Inflammatory macrophage treated with lipopolysaccharide for 1 hour (primary cell): ENCODE measurements at places on chromosomes 2 and 18.

DNA sequence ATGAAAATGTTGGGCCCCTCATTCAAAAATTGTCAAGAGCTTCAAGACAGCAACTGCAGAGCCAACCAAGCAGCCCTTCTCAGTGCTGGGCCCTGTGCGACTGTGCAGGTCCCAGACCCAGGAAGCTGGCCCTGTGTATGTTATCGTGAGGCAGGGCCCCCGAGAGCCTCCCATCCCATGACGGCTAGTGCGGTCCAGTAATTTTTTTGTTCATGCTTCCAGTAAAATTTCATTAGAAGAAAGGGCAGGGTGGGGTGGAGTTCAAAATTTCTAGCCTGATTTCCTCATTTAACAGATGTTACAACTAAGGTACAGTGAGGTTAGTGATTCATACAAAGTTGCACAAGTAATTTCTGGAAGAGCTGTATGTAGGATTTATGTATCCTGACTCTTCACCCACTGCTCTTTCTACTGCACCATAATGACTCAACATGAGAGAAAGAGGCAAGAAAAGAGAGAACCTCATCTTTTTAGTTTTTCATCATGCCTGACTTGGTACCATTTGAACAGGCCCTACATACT lies 105.5 kb downstream of the ZEB2 start:
- DNase-seq: peak; percentile 93

GRCh38 chr2:148167241-148167766 lies 146.4 kb downstream of the MBD5 start:
- no peak for DNase-seq

DNA sequence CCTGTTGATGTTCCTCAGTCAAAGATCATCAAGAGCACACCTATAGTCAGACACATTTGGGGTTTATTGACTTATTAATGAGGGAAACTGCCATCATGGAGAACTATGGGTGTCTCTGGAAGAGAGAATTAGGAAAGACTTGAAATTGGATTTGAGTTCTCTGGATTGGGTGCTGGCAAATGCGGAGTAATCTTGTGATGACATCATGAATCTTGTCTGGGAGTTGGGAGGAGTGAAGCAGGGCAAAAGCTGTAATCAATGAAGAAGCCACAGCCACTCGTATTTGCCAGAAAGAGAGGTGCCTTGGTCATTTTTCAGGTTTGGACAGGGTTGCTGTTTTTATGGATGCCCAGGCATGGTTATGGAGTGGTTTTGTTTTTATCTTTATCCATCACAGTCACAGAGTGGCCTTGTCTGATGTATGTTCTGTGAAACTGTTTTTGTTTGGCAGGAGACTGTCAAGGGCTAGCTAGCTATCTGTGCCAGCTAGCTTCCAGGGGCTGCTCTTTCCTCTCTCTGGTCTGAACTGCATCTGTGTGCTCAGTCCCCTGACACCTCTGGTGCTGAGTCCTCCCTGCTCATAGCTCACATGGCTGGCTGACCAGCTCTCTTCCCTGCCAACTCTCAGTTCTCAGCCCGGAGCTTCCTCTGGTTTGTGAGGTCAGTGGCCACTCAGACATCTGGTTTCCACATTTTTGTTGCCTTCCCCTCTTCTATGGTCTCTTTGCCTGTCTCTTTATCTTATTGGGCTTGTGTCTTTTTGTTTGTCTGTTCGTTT lies 193.4 kb upstream of the RMP24 start:
- DNase-seq: no peak

DNA sequence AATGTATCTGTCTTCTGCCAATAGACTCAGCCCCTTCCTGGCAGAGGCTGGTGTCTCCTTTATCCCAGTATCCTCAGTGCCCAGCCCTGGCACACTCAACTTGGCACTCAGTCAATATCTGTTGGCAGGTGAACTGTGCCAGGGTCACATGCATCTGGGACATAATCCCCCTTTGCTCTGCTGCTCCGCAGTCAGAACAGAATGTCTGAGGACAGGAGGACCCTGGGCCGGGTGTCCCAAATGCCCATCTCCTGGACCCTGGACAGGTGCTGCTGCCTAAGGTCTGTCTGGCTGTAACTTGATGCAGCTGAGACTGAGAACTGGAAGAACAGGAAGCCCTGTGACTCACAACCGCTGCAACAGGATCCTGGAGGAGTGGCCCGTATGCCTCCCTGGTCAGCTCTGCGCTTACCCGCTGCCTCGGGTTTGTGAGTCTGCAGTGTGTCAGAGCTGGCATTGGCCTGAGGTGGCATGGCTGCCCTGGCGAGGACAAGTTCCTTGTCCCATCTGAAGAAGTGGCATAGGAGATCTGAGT lies 11.4 kb downstream of the HK2 start:
- DNase-seq: peak; percentile 96

GRCh38 chr2:9050122-9050809 lies 46.8 kb upstream of the MBOAT2 start:
- no peak for DNase-seq

DNA sequence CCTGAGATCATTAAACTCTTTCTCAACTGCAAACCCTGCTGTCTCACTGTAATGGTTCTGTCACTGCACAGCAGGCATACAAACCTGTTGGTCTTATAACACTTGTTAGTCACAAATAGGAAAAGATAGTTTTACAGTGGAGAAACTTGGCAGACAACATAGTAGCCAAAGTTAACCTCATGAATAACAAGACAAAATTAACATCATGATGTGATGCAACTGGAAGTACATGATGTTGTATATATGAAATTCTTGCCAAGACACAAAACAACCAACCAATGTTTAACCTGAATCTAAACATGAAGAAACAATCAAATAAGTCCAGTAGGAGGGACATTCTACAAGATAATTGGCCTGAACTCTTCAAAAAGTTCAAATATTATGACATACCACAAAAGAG lies 189.3 kb downstream of the RNF152 start:
- DNase-seq: no peak

DNA sequence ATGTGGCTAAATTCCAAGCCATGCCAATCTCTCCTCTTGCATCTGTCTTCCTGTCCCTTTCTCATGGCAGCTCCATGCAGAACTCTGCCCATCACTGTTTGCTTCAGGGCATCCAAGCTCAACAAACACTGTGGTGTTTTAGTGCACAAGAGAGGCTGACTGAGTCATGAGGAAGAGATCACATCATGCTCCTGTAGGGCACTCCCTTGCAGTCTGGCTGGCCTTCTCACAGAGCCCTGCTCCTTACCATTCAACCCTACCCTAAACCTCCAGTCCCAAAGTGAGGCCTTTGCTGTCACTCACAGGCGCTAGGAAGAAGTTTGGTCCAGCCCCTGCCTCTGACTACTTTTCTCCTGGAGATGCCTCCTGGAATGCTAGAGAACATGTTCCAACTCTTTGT lies 194.0 kb downstream of the LRATD1 start:
- no peak for DNase-seq

GRCh38 chr2:27502142-27502541 lies 5.5 kb downstream of the GCKR start:
- no peak for DNase-seq

- peak; percentile 40 for DNase-seq
Observed at GRCh38 chr2:237185553-237185925, 99.8 kb downstream of the COPS8 start.

GRCh38 chr2:7013471-7014160 lies 96.4 kb downstream of the RNF144A start:
- DNase-seq: no peak

DNA sequence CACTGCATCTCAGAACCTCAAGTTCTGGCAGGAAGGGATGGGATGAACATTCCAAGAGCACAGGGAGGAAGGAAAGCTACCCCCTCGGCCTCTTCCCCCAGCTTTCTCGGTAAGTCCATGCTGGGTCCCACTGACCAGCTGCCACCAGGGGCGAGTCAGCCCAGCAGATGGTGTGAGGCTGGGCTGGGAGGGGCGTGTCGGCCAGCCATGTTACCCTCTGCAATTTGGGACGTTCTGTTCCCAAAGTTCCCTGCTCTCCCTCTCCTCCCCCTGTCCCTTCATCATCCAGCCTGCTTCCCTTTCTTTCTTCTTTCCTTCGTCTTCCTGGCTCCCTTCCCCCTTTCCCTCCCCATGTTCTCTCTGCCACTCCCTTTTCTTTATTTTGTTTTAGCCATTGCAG lies 74.3 kb upstream of the TNP1 start:
- DNase-seq: no peak

GRCh38 chr2:187369471-187369870 lies 78.6 kb downstream of the CALCRL start:
- DNase-seq: no peak

- no peak for DNase-seq
Observed at GRCh38 chr18:49207361-49207760, 253.1 kb downstream of the DYM start.

GRCh38 chr2:218755567-218756404 lies 26.2 kb upstream of the CYP27A1 start:
- DNase-seq: no peak

DNA sequence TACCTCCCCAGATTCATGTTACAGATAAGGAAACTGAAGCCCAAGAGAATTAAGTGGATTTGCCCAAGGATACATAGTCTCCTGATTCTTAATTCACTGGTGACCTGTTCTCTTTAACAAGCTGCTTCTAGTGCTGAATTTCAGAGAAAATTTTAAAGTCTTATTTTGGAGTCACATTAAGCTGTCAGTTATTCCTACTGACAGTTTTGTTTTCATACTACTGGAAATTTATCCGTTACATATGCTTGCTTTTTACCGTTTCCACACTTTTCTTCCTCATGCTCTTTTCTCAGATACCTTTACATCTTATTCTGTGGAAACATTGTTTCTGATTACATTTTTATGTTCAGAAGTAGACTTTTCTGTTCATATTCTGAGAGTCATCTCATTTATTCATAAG lies 1.3 kb downstream of the MOB4 start:
- DNase-seq: no peak

- DNase-seq: no peak
Observed at GRCh38 chr2:52918551-52918950, 849.1 kb upstream of the CHAC2 start.

DNA sequence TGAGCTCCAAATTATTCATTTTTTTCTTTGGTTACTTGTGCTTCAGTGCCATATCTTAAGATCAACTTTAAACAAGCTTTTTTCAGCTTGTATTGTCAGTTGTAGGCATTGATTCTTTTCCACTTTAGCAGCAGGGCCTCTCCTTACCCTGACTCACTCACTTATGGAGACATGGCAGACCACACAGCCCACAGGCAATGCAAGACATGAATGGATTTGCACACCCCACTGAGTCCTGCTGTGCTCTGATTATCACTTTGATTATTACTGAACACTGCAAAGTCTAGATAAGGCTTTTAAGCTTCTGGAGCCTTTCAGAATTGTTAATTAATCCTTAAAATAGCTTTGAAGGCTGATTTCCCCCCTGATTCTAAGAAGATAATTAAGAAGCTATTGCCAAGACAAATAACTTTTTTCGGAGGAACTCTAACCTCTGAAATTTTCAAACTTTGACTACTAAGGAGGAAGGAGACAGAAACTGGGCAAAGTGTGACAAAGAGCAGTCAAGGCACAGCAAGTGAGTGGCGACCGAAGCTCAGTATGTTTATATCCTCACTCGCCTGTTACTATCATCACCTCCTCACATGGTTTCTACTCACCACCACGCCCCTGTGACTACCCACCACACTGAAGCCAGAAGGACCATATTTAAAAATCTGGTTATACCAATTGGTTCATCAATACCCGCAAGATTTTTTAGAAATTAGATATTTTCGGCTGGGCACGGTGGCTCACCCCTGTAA lies 43.3 kb downstream of the CACNB4 start:
- DNase-seq: no peak

DNA sequence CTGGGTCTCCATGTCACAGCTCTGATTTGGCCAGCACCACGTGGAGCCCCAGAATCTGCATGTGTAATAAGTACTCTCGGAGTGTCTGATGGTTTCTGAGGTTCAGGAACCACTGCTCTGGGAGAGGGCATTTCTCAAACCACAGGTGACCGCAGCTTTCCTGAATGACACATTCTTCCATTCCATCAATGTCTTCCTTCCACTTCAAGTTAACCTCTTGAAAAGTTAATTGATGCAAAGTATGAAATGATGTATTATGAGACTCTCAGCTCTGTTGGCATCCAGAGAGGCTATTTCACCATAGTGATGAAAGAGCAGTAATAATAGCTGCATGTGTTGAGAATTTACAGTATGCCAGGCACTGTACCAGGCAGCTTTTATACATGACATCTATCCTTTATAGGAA lies 61.3 kb upstream of the CRIM1 start:
- DNase-seq: no peak

GRCh38 chr2:129203331-129203730 lies 776.1 kb upstream of the RAB6C start:
- DNase-seq: peak; percentile 39

- no peak for DNase-seq
Observed at GRCh38 chr2:152606081-152606480, 111.2 kb downstream of the PRPF40A start.

DNA sequence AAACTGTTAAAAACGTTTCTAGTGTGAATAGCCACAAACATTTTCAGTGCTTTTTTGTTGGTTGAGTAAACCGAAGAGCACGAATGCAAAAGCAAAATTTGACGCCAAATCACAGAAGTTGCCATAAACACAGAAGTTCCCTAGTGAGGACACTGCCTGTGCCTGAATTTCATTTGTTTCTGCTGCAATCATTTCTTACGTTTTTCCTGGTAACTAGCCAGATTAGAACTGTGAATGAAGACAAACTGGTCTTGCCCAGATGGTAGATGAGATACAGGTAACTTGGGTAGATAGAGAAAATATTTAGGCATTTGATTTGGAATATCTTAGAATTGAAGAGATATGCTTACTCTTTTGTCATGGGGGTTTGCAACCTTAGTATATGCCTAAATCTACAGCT lies 9.8 kb upstream of the TBR1 start:
- no peak for DNase-seq

GRCh38 chr2:199440118-199440517 lies 17.6 kb downstream of the SATB2 start:
- no peak for DNase-seq

GRCh38 chr2:29238497-29238896 lies 123.3 kb downstream of the CLIP4 start:
- peak; percentile 31 for DNase-seq

DNA sequence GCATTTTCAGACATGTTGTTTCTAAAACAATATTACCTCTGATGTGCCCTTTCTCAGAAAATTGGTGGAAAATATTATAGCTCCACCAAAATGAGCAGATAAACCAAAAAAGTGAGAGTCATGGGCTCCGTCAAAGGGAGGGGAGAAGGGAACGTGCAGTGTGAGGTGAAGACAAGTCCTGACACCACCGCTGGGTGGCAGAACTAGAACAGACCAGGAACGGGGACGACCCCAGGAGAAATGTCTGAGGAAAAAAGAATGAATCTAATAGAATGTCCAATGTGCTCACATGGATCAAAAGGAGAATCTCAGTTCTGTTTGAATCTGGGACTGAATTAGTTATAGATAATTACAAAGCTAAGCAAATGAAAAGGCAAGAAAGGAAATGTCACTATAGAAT lies 22.6 kb upstream of the BCL2 start:
- peak; percentile 11 for DNase-seq

- DNase-seq: no peak
Observed at GRCh38 chr2:30608643-30609042, 161.6 kb downstream of the LCLAT1 start.
